MCF 10A (cell line): ENCODE measurements at places on chromosomes 4 and X. TPM values are rescaled to one million over a fixed set of nuclear protein-coding genes. Genes with fewer than 3 reads are reported as not detected.

DNA sequence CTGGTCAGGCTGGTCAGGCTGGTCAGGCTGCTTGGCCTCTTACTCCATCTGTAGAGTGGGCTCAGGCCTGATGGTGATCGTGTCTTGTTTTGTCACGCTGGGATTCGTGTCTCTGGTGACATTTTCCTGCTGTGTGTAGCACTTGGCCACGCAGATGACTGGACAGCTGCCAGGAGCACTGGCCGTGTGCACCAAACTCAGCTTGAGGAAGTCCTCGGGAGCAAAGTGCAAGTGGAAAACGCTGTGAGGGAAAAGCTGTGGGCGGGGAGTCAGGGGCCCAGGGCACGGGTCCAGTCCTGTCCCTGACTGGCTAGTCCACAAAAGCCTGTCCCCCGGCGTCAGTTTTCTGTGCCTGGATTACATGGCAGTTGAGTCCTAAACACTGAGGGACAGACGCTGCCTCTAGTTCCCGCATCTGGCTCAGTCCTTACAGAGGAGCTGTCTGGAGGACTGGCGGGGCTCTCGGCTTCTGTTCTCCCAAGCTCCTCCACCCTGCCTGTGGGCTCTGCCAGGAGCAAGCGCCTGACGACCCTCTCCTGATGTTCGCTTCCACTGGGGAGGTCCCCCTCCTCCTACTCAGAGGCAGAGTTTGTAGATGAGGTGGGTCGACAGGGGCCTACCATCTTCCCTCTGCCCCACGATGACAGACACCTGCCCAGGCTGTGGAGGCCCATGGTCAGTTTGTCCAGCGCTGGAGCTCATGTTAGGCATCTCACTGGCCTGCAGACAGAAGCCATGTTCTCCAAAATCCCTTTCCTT lies 35.9 kb upstream of the GRPEL1 start:
- DNase-seq: no peak

GRCh38 chr4:2172161-2172560 lies 69.8 kb downstream of the HAUS3 start:
- DNase-seq: no peak

MAP7D2 gene
- total RNA-seq: 0.19 TPM in 1 of 2 replicates, not detected in the other

- DNase-seq: no peak
Measured at GRCh38 chr4:71210823-71211222, 128.0 kb upstream of the SLC4A4 start.

DNA sequence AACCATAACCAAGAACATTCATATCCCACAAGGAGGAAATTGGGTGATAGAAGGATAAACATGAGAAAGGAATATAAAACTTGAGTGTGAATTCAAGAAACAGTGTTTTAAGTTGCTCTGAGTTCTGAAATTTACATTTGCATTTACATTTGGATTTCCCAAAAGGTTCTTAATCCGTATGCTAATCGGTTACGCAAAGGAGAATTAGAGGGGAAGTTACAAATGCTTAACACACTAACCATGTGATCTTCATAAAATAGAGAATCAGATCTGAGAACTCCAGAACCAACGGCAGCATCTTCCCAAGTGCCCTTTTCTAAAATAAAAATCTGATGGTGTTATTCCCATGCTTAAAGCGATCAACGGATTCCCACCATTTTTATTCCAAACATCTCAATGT lies 48.0 kb downstream of the PROM1 start:
- no peak for DNase-seq

MEPE gene
- total RNA-seq: not detected in 2 replicates

UCP1 gene
- not detected in 2 replicates for total RNA-seq

MTMR8 gene
- total RNA-seq: not detected in 2 replicates

PNMA6F gene
- total RNA-seq: not detected in 2 replicates

DNA sequence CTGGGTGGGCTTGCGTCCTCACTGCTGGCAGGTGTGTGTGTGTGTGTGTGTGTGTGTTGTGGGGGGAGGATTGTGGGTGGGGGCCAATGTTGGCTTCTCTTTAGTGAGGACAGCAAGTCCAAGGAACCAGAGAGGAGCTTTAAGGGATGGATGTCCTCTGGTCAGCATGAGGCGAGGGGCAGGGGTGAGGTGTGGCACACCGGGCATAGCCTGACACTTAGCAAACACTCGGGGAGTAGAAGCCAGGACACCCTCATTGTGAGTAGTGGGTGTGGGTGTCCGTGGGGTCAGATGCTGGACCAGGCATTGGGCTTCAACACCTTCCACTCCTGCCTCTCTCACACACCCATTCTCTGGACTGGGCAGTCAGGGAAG lies 2.8 kb downstream of the SORCS2 start:
- no peak for DNase-seq

- no peak for DNase-seq
Measured at GRCh38 chr4:107404591-107405300, 315.3 kb downstream of the PAPSS1 start.

USP17L29 gene
- not detected in 2 replicates for total RNA-seq

ERCC6L gene
- 1.0 and 1.8 TPM in 2 replicates for total RNA-seq

GRCh38 chr4:83364312-83364711 lies 29.7 kb upstream of the HPSE start:
- DNase-seq: no peak

- DNase-seq: no peak
Measured at GRCh38 chr4:106953036-106953705, 82.9 kb downstream of the DKK2 start.

DNA sequence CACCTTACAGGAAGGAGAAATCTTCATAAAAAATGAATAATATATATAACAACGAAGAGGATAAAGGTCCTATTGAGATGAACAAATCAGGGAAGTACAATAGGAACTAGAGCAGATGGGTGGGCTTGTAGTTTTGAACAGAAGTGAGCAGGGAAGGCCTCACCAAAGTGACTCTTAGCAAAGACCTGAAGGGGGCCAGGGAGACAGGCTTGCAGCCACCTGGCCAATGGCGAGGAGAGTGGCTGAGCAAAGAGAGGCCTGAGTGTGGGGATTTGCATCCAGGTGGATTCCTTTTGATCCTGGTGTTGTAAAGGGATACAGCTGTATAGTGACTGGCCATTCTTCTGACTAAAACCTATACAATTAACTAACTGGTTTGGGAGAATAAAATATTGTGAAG lies 354.1 kb downstream of the CAMK2D start:
- DNase-seq: no peak

DNA sequence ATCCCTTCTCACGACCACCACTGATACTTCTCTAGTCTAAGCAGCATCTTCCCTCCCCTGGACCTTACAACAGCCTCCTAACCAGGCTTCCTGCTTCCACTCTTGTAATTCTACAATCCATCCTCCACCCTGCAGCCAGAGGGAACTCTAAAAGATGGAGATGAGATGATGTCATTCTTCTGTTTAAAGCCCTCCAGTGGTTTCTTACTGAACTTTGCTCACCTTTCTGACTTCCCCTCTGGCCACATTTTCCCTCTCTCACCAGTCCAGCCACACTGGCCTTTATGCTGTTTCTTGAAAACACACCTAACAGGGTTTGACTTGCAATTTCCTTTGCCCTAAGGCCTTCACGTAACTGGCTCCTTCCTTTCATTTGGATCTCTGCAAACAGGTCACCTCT lies 191.4 kb upstream of the NHS start:
- no peak for DNase-seq

DNA sequence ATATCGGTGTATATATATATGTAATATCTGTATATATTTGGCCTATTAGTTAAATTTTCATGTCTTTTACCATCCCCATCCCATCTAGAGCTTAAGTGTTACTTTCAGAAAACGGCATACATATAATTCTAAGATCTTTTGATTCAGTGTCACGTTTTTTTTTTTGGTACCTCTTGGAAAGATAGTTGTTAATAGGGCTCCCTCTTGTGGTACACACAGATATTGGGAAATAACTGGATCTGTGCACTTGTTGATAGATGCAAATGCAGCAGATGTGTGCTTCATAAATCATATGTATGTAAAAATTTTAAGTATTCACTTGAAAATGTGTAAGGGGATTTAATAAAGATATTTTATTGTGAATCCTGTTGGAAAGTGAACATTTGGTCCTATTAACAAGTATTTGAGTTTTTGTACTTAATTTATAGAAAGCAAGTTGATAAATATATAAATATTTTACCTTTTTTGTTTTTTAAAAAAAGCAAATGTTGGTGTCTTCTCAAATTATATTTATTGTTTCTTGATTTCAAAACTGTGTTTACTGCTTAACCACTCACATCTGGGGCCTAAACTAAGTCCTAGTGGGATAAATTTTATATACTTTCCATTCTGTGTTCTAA lies 74.7 kb downstream of the PAQR3 start:
- DNase-seq: peak; percentile 78

- no peak for DNase-seq
Measured at GRCh38 chr4:8239661-8240060, 29.9 kb upstream of the HTRA3 start.

CFAP47 gene
- not detected in 2 replicates for total RNA-seq

- no peak for DNase-seq
Measured at GRCh38 chr4:169988252-169988651, 37.9 kb downstream of the MFAP3L start.

DNA sequence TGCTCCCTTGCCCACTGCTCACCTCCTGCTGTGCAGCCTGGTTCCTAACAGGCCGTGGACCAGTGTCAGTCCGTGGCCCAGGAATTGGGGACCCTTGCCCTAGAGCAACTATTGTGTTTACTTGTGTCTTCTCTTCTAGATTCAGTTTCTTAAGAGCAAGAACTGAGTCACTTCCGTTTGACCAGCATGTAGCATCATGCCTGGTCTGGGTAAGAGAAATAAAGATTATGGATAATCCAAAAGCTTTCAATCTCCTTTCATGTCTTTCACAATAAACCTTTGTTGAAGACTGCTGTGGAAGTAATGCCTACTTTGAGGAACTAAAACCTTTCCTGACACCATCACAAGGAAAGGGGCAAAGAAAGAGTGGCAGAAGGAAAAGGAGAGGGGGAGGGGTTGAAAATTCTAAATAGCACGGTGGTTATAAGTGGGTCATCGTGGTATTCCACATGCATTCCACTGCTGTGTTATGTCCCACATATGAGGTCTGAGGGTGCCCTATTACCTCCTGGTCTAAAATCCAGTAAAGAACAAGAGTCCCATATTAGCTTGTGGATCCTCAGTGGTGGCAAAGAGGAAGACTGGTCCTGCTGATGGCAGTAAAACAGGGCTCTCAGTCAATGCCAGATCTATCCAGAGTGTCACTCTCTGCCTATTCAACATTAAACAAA lies 133.4 kb downstream of the RASL11B start:
- peak; percentile 52 for DNase-seq

MAGEC2 gene
- total RNA-seq: not detected in 2 replicates

GRCh38 chr4:175875993-175876771 lies 64.1 kb upstream of the GPM6A start:
- DNase-seq: no peak

EIF2S3 gene
- total RNA-seq: 354 and 391 TPM in 2 replicates

DNA sequence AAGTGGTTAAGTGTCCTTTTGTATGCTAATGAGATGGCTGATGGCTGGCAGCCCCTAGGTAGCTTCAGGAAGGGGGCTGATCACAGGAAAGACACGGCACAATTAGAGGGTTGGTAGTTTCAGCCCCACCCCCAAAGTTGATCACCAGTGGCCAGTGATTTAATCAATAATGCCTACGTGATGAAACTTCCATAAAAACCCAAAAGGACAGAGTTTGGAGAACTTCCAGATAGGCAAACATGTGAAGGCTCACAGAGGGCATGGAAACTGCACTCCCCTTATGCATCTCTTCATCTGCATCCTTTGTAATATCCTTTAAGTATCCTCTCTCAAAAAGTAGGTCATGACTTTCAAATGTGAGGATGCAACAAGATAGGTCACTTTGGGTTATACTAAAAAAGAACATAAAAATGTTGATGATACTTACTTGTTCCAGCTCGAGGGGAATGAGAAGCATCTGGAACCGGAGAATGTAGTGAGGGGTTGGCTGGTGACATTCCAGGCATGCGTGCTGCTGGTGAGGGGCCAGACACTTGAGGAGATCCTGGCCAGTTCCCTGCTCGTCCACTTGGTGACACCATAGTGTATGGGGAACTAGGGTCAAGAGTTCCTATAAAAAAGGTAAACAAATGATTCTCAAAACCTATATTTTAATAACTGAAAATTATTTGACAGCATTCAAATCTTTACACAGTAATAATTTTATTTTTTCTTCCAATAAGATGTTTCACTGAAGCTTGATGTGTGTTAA lies 16.7 kb upstream of the CXorf38 start:
- DNase-seq: peak; percentile 4

CCDC160 gene
- total RNA-seq: not detected in 2 replicates

GABRG1 gene
- total RNA-seq: not detected in 2 replicates

SPARCL1 gene
- not detected in 2 replicates for total RNA-seq

HMX1 gene
- not detected in 2 replicates for total RNA-seq

- peak; percentile 87 for DNase-seq
Measured at GRCh38 chrX:119410027-119410819, 11.1 kb downstream of the SLC25A43 start.

DNA sequence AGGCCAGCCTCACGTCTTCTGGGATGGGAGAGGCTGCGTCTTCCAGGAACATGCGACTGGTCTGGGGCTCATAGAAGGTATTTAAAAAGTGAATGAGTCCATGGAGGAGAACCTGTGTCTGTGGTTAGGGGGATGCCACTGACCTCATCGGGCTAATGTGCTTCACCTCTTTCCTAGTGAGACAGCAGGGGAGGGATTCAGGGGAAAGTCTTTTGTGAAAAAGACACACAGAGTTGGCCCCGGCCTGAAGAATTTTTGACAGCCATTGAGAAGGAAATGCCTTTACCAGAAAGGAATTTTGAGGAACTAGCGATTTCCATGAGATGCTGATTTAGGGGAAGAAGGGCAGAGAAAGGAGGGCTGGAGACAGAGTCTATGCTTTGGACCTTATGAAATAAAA lies 11.0 kb upstream of the C4orf50 start:
- no peak for DNase-seq

GRCh38 chr4:61877893-61878292 lies 677.8 kb downstream of the ADGRL3 start:
- peak; percentile 6 for DNase-seq

DNA sequence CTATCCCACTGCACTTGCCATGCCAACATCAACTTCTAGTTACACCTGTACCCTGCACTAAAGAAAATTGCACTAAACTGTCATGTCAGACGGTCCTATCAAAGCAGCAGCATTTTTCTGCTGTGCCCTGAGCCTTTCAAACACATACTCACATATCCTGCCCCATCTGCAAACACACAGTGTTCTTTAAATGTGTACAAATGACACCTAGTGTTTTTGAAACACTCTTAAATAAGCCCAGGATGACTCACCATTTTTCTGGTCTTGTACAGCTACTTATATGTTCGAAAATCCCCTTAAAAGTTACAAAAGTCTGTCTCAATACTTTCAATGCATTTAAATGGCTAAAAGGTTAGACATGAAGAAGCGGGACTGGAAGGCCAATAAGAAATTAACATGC lies 346.7 kb upstream of the PPARGC1A start:
- DNase-seq: peak; percentile 54

GRCh38 chrX:38426785-38427184 lies 74.4 kb downstream of the OTC start:
- DNase-seq: peak; percentile 51

- no peak for DNase-seq
Measured at GRCh38 chrX:14051416-14051815, 21.7 kb upstream of the GEMIN8 start.

GRCh38 chrX:3717742-3718420 lies 4.4 kb upstream of the PRKX start:
- DNase-seq: peak; percentile 78

CCSER1 gene
- 0.63 and 0.74 TPM in 2 replicates for total RNA-seq
